ENCODE measurements at places on chromosomes 16 and 17. TPM values are rescaled to one million over a fixed set of nuclear protein-coding genes. Genes with fewer than 3 reads are reported as not detected.

The ADGRG3 gene
- not detected for total RNA-seq

The NUPR1 gene
- total RNA-seq, result not detected

The IL32 gene
- 974 TPM for total RNA-seq

The CSF3 gene
- total RNA-seq, result not detected

DNA sequence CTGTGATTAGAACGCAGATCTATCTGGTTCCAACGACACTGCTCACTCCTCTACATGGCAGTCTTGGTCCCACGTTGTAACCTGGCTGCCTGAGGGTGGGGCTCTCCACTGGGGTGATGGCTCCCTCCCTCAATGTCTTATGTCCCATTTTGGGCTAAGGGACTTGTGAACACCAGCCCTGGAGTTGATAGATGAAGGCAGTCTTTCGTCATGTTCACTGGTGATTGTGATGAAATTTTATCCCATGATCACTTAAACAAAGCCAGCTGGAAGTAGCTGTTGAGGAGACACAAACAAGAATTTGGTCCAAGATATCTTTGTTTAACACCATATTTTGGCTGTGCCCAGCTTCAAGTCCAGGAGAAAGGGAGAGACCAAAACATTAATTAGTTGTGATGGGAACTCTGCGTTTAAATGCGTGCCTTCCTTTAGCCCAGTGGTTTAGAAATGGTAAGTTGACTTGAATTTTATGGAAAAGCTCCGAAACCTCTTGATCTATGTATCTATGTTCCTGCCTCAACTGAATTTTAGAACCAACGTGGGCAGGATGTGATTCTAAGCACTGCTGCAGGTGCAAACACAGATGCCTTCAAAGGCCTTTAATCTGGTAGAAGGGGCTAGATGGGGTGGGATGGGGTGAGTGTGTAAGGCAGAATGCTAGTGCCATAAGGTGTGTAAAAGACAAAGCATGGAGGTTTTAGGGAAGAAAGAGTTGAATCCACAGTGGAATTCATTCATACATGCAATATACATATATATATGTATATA lies 186.8 kb upstream of the IRX3 start:
- H3K36me3 ChIP-seq, result no peaks in the 10 kb centered on the region
- no peaks in the 10 kb centered on the region for H3K4me1 ChIP-seq
- DNase-seq, result no peak

GRCh38 chr16:66247516-66248481 lies 118.7 kb upstream of the CDH5 start:
- H3K4me1 ChIP-seq, result no peaks in the 10 kb centered on the region
- no peaks in the 10 kb centered on the region for H3K36me3 ChIP-seq
- DNase-seq, result no peak
- peaks cover 2% of the 10 kb centered on the region for H3K27me3 ChIP-seq
- H3K27ac ChIP-seq, result no peak overlapping the region

GRCh38 chr16:49437344-49437743 lies 63.7 kb downstream of the C16orf78 start:
- H3K4me3 ChIP-seq, result no peak overlapping the region
- H3K27me3 ChIP-seq, result no peaks in the 10 kb centered on the region

DNA sequence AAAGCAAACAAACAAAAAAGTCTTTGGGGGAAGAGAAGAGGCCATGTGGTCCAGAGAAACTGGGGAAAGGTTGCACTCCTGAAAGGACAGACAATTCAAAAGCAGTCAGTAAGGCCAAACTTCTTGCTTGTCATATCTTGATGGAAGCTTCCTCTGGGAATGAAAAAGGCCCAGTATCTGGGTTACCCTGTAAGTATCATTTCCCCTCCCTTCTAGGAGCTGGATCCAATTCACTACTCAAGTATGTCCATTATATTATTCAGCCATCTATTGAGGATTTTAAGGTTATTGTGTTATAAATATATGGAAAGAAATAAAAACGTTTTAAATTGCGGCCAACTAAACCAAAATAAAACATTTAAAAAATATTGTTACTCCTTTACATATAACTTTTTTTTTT lies 26.0 kb upstream of the MON1B start:
- no peaks in the 10 kb centered on the region for H3K36me3 ChIP-seq
- no peak for DNase-seq
- H3K4me1 ChIP-seq, result no peaks in the 10 kb centered on the region

- no peak overlapping the region for H3K27ac ChIP-seq
- DNase-seq, result no peak
- H3K36me3 ChIP-seq, result peaks cover 24% of the 10 kb centered on the region
- H3K27me3 ChIP-seq, result no peaks in the 10 kb centered on the region
These were observed 58.8 kb upstream of the RHBDL3 start for GRCh38 chr17:32206861-32207260.

Measured in activated CD8-positive, alpha-beta T cell treated with anti-CD3 and anti-CD28 coated beads for 36 hours (primary cell).